ENCODE measurements at places on chromosomes 2 and 18.

DNA sequence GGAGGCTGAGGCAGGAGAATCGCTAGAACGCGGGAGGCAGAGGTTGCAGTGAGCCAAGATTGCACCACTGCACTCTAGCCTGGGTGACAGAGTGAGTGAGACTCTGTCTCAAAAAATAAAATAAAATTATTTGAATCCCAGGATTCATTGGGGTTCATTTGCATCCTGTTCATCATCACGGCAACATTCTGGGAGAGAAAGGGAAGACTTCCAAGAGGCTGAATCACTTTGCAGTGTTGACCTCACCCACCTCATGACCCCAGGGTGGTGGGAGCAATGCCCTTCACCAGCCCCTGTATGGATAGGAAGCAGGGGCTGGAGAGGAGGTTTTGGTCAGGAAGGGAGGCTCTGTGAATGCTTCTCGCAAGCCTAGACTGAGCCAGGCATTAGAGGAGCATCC, 195.6 kb downstream of the CTIF start:
- no peak for DNase-seq

- DNase-seq = no peak
Measured at GRCh38 chr2:204180649-204181048, 244.1 kb downstream of the ICOS start.

DNA sequence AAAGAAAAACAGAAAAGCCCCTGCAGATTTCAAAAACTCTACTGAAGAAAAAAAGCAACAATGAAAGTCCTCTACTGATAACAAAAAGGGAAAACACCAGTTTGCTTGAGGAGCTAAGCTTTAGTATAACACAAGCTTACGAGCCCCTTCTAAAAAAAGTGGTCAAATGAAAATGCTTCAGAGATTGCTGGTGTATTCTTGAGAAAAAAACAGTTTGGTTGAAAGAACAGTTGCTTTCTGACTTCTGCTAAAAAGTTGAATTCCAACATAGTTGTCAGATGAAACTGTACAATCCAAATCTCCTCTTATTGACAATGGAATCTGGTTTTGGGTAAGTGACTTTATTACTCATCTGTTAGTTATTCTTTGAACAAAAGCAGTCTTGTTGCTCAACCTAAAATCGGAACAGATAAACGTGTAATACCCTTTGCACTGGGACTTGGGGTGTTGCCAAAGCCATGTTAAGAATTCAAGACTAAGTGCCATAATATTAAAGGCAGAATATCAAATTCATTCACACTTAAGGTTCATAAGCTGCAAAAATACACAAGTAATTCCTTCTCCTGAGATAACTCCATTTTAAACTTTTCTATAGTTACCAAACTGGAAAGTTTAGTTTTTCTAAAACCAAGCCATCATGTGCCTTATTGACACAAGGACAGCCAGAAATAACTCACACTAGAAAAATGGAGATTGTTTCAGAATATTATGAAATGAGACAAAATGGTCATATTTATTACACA, 45.3 kb upstream of the SPAG16 start:
- peak; percentile 94 for DNase-seq

GRCh38 chr2:62724886-62725711, 19.6 kb downstream of the EHBP1 start:
- DNase-seq = peak; percentile 9

GRCh38 chr2:110637093-110637492, 40.8 kb downstream of the BUB1 start:
- no peak for DNase-seq

GRCh38 chr2:188631037-188631809, 339.5 kb downstream of the GULP1 start:
- no peak for DNase-seq

DNA sequence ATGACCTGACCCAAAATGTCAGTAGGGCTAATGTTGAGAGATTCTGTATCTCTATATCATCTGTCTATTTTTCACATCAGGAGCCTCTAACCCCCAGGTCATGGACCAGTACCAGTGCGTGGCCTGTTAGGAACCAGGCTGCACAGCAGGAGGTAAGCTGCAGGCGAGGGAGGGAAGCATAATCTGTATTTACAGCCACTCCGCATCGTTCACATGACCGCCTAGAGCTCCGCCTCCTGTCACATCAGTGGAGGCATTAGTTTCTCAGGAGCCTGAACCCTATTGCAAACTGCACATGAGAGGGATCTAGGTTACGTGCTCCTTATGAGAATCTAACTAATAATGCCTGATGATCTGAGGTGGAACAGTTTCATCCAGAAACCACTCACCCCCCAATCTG, 180.6 kb downstream of the RDH14 start:
- DNase-seq = no peak

DNA sequence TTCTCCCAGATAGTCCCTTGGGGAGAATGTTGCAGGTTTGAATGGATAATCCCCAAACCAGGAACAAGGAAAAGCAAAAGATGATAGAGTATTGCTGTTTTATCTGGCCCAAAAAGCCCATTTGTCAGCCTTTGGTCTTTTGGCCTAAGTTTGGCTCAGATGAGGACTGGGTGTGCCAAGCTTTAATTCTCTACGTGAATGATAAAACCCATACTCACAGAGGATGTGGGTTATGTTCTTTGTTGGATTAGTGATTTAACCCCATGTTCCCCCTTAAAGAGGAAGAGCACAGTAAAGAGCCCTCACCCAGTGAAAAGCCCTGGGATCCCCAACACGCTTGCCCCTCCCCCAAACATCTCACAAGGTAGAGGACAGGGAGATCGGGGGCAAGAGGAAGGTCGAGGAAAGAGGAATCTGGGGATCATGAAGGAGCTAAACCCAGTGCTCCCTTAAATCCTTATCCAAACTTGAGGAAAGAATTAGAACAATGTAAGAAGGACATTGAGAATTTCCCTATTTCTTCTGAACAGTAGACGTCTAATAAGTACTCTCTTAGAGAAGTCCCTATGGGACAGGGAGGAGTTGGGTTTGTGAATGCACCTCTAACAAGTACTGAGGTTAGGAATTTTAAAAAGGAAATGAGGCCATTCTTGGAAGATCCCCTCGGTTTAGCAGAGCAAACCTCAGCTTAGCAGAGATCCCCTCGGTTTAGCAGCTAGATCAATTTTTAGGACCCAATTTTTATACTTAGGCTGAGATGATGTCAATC, 105.0 kb downstream of the HIBCH start:
- no peak for DNase-seq

DNA sequence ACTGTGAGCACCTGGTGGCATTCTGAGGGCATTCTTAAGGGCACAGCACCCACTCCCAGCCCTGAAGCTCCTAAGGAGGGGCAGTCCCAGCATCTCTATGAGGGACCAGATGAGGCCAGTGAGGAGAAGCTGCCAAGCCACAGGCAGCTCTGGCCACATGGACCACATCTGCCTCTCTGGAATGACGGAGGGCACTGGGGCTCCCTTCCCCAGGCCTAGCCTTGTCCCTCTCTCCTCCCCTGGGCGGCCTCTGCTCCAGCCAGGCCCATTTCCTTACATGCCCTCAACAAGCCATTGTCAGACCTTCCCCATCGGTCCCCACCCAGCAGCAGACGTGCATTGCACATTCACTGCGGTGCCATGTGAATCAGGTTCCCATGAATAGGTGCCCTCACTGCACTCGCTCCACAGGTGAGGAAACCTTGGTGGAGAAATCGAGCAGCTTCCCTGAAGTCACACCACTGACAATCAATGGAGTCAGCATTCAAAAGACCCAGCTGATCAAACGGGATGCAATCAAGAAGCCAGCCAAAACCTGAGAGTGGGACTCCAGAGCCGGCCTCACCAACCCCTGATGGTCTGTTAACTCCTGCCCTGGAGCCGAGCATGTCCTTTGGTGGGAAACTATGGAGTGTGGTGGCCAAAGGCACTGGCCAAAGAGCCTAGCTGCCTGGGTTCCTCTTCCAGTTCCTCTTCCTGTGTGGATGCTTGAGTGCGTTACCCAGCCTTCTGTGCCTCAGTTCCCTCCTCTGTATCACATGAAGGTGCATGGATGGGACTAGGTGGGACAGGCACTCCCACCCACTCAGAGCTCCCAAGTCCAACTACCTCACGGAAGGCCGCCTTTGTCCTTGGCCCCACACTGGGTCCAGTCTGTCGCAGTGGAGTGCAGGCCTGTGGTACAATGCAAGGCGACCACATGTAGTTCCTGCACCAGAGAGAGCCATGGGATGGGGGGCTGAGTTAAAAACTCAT, 147.3 kb downstream of the ZFP36L2 start:
- DNase-seq = peak; percentile 70

- peak; percentile 96 for DNase-seq
Measured at GRCh38 chr2:100008956-100009355, 133.4 kb downstream of the AFF3 start.

DNA sequence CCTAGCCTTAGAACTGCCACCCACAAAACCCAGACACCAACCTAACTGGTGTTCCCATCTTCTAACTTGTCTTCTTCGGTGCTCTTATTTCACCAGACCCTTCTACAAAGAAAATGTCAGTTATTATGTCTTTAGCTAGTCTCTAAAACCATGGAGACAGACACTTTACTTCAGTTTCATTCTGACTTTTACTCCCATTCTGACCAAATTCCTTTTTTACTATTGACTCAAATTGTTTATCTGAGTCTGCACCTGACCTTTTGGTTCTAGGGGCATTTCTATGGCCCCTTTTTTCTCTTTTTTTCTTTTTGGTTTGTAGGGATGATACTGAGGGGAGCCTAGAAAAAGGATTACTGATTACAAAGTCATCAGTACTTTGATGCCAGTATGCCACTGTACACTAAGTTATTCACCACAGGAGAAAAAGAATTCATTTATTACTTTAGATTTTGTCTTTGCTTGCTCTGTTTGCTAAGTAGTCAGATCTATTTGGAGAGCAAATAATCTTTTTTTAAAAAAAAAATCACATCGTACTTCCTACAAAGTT, 6.8 kb upstream of the SLC1A4 start:
- DNase-seq = no peak
